ENCODE measurements at places on chromosomes 7 and 10.

GRCh38 chr10:118732245-118733165, 22.3 kb downstream of the CACUL1 start:
- no peak for DNase-seq

GRCh38 chr10:86108696-86109095, 257.9 kb downstream of the GRID1 start:
- no peak for DNase-seq

- no peak for DNase-seq
Observed at GRCh38 chr7:6461946-6462550, 14.3 kb upstream of the DAGLB start.

DNA sequence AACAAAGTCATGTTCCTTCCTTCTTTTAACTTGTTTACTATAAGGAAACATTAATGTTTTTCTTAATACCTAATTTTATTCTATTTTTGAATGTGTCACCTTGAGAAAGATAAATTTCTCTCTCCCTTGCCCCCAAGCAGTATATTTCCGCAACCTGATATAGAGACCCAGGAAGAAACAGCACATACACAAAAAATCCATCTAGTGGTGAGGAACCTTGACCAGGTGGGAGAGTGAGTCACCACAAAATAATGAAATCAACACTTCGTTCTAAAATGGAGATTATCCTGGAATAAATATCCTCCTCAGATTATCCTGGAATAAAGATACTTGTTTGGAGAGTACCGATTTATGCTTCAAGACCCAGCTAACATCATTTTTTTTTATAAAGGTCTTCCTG, 232.9 kb upstream of the PTN start:
- no peak for DNase-seq

DNA sequence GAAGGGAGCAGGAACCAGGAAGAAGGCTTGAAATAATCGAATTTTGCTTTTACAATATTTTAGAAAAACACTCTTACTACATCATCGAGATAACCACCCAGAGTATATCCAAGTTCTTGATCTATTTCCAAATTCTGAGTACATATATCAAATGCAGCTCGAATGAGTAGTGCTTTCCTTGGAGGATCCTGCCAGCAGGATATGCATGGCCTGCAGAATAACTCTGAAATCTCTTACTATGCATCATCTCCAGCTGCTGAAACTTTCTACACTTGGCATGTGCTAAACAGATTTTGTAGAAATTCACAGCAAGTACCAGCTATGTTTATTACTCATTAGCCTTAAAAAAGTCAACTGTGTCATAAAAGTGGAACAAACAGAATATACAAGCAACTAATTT, 44.0 kb upstream of the ANK3 start:
- no peak for DNase-seq

DNA sequence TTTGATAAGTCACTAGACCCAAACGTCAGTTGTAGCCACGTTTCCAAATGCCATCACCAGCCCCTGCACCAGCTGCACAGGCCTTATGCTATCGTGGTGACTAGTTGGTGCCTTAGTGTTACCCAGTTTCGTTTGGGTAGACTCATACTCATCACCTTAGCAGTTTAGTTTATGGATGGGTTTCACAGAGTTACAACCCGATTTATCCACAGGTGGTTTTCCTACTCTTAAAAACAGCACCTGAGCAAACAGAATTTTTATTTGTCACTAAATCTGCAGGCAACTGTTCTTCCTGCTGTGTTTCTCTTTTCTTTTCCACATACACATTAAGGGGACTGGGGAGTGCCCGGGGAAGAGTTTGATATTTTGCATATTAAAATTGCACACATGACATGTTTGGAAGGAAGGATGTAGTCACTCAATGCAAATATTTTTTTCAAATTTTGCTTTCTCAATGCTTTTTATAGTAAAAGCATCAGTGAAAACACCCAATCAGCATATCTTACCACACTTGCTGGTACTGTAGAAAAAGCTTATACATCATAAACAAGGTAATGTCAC, 41.6 kb downstream of the PDSS1 start:
- no peak for DNase-seq

DNA sequence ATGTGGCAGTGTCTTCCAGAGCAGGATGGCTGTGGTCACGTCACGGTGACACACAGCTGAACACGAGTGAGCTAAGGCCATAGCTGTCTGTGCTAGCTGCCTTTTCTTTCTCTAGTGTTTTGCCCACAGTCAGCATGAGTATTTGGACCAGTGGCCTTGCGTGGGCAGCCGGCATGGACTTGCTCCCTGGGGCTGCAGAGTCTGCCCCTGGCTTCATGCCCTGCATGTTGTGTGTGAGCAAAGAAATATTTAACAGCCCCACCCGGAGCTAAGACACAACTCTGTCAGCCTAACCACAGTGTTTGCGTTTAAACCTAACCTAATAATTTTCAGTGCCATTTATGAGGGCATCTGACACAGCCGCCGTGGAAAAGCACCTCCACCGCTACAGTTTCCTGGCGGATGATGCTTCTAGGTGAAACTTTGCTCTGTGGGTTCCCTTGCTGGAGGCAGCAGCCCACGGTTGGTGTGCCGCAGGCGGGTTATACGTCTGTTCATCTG, 14.6 kb downstream of the CHST12 start:
- no peak for DNase-seq

DNA sequence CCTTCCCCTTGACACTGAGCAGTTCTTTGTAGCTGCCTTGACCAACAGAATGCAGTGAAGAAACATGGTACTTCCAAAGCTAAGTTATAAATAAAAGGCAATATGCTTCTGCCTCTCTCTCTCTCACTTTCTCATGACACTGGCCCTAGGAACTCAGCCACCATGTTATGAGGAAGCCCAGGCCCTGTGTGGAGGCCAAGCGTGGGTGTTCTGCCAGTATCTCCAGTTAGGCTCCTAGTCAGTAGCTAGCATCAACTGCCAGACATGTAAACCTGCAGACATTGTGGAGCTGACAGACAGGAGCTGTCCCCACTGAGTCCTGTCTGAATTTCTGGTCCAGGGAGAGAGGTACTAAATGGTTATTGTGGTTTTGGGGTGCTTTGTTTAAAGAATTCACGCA, 45.2 kb downstream of the TMEM209 start:
- no peak for DNase-seq

- DNase-seq = no peak
Observed at GRCh38 chr7:144869082-144869481, 33.2 kb upstream of the TPK1 start.

- no peak for DNase-seq
Observed at GRCh38 chr10:88314362-88314761, 268.8 kb downstream of the RNLS start.

DNA sequence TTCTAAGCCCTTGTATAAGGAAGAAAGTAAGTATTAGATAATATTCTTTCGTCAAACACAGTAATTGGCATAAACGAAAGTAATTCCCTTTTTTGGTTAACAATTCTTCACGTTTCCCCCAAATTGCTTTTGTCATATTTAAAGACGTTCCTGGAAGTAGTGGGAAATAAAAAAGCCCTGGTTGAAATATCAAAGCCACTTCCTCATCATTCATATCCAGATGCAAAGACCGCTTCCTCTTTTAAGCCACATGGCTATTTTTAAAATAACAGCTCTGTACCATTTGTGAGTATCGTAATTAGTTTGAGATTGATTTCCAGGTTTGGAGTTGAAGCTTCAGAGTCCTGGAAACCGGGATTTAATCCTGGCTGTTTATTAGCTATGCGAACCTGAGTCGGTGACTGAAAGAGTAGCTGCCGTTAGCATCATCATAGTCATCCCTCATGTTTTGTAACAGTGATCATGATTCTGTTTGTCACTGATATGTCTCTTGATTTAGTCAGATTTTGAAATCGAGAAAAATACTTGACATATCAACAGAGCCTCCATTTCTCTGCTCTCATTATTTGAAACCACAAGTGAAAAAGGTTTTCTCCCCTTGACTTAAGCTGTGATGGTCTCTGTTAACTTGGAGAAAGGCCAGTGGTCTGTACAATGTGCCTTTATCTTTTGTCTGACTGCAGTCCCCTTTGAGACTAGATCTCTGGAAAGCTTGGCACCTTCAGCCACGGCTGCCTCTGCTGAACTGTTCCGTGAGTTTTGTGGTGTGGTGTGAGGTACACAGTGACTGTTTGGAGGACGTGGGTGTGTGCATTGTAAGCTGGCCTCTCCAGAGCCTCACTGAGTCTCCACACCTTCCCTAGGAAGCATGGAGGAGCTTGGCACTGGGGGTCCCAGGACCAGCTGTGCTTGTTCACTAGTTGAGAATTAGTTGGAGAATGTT, 18.1 kb downstream of the OPTN start:
- no peak for DNase-seq

Data from activated B cell treated with CpG ODN at 0.5 μM for 24 hours (primary cell).